ENCODE measurements at places on chromosomes 5 and 9.

DNA sequence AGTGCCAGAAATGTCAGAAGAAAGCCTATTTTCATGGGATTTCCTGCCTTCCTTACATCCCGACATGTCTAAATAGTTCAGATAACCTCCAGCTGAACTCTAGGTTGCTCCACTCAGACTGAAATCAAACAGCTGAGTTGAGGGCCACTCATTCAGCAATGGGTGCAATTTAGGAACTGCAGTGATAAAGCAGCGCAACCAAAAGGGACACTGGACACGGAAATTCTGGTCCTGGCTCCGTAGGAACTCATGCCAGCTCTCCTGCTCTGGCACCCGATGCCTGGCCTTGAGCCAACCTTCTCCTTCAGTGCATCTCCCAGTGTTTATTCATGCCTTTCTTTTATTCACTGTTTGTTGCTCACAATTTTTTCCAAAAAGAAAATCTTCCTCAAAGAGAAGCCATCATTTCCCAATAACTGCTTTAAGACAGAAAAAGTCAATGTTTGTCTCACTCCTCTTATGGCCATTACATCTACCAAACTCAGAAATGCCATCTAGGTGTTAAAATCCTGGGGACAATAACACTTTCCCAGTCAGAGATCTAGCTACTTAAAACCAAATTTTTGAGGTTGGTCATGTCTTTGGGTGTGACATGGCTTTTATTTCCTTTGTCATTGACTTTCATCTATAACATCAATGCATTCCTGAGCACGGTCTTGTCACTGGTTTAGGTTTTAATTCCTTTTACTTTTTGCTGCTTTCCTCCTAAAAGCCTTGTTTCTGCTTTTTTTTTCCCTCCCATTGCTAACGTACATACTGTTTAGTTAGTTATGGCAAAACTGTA lies 126.9 kb downstream of the PDE4D start:
- no peak for DNase-seq

- DNase-seq: no peak
Observed at GRCh38 chr5:62299600-62299999, 6.4 kb upstream of the KIF2A start.

DNA sequence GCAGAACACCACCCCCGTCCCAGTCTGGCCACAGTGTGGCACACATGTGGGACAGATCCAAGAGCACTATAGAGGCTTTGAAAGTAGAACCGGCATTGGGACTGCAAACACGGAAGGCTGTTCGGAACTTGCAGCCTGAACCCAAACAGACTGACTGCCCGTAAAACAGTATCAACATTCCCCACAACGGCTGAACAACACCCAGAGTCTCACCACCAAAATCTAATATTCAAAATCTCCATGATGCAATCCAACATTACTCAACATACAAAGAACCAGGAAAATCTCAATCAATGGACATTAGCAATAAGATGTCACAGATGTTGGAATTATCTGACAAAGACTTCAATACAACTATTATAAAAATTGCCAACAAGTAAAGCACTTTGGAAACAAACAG lies 82.3 kb downstream of the ROR2 start:
- DNase-seq: no peak

- no peak for DNase-seq
Observed at GRCh38 chr9:88645172-88645878, 110.3 kb downstream of the NXNL2 start.

GRCh38 chr5:107372723-107373450 lies 297.9 kb downstream of the EFNA5 start:
- no peak for DNase-seq

DNA sequence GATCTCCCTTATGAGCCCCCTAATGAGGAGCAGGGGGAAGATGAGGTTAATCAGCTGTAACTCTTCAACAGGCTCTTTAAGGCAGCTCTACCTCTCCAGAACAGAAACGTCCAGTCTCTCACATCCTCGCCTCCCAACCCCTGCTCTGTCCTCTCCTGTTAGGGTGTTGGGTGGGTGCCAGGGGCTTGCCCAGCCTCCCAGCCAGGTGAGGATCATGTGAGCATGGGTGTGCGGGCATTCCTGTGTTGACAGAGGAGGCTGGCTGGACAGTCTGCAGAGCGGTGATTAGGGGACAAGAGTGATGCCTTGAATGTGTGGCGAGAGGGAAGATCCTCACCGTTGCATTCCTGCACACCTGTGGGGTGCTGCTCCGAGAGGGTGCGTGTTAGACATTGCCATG lies 51.7 kb downstream of the CCDC180 start:
- no peak for DNase-seq

DNA sequence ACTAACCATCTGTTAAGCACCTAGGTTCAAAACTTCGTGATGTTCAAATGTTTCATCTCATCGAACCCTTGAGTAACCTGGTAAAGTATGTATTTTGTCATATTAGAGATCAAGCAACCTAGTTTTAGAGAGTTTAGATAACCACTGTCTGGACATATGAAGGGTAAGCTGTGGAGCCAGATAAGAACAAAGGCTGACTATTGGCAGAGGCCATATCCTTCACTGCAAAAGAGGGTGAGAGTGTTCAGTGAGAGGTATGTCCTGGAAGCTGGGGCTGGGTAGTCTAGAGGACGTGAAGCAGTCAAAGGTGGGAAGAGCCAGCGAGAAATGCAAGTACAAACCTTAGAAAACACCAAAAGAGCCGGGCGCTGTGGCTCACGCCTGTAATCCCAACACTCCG lies 573.1 kb upstream of the KLF4 start:
- no peak for DNase-seq

DNA sequence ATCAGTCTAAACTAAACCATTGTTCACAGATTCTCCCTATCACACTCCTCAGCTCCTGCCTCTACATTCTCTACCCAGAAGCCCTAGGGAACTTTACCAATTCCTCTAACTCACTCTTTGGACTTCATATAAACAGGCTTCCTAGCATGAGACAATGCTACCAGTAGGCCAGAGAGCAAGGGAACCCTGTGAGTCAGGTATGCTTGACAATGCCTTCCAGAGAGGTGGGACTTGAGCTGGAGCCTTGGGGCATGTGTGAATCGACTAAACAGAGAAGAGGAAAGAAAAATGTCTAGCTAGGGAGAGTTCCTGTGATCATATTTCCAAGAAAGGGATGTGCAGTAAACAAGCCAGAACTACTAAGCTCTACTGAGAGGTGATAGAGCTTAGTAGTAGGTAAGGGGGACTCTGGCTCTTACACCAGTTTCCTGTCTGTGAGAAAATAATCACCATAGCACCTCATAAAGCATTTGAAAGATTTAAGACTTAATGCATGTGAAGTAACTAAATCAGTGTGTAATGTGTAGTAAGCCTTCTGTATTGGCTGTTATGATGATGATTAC lies 6.4 kb upstream of the RFK start:
- no peak for DNase-seq
